ENCODE measurements at places on chromosomes 6 and 20. TPM values are rescaled to one million over a fixed set of nuclear protein-coding genes. Genes with fewer than 3 reads are reported as not detected.

The ADRM1 gene
- total RNA-seq: 96.9 TPM

The TRDN gene
- total RNA-seq: not detected

The CGA gene
- not detected for total RNA-seq

The SLC2A10 gene
- total RNA-seq: 15.2 TPM

The DEFB132 gene
- not detected for total RNA-seq

The SIRPB1 gene
- 0.56 TPM for total RNA-seq

The TEAD3 gene
- 5.0 TPM for total RNA-seq

The CD83 gene
- 3.1 TPM for total RNA-seq

The SLC35D3 gene
- not detected for total RNA-seq

DNA sequence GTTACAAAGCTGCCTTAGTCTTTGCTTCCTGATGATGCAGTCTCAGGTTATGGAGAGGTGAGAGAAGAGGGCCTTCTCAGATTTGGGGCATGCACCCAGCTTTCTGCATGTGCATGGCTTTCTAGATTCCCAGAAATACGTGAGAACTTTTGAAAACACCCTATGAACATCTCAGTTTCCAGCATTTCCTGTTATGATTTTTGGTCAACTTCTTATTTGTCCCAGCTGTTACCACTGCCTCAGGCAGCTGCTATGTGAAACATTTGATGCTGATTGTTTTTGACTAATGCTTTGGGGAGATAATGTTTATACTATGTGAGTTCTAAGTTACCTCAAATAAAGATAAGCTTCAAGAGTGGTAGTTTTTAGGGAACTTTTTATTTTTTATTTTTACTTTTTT, 9.5 kb upstream of the SNAP25 start:
- DNase-seq: peak; percentile 73

- DNase-seq: no peak
Measured at GRCh38 chr6:161411265-161411944, 137.5 kb upstream of the AGPAT4 start.

DNA sequence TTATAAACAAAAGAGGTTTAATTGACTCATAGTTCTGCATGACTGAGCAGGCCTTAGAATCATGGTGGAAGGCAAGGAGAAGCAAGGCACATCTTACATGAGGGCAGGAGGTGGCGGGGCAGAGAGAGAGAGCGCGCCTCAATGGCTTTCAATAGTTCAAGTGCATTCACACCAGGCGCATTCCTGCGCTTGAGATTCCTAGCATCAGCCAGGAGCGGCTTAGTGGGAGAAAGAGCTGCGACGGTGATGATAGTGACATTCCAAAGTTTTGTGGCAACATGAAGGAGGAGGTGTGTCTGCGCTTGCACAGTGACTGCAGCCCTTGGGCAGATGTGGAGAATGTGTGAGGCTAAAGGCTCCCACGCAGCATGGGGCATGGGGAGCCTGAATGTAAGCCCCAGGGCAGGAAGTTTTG, 25.0 kb upstream of the EMILIN3 start:
- no peak for DNase-seq

DNA sequence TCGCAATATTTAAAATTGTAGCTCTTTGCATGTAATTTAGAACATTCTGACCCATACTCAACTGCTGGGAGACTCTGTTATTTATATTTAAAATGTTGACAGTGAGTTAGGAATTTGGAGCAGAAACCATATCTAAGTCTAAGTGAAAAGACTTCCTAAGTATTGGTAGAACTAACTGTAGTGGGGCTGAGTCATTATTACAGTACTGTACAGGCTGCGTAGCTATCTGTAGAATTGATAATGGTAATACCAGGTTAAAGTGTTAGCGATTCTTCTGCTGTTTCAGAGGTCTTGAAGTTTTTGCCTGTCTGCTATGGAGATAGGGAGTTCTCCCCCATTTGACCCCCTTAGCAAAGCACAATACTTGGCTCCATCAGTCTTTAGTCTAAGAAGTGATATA, 3.6 kb downstream of the TOP1 start:
- peak; percentile 71 for DNase-seq

GRCh38 chr20:37377346-37378081, 31.6 kb downstream of the SRC start:
- no peak for DNase-seq

GRCh38 chr6:125104425-125104824, 49.1 kb upstream of the TPD52L1 start:
- DNase-seq: peak; percentile 72

DNA sequence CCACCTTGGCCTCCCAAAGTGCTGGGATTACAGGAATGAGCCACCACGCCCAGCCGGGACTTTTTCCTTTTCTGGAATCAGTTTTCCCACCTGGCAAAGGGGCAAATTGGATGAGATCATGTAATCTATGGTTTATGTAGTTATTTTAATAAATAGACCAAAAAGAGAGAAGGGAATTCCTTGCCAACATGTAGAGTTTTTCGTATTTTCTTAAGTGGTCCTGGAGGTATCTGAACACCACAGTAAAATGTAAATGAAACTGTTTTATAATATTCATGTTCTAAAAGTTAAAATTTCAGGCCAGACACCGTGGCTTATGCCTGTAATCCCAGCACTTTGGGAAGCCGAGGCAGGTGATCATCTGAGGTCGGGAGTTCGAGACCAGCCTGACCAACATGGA, 185.1 kb upstream of the ZNF217 start:
- DNase-seq: no peak

GRCh38 chr20:43903953-43904826, 10.5 kb upstream of the TOX2 start:
- no peak for DNase-seq

DNA sequence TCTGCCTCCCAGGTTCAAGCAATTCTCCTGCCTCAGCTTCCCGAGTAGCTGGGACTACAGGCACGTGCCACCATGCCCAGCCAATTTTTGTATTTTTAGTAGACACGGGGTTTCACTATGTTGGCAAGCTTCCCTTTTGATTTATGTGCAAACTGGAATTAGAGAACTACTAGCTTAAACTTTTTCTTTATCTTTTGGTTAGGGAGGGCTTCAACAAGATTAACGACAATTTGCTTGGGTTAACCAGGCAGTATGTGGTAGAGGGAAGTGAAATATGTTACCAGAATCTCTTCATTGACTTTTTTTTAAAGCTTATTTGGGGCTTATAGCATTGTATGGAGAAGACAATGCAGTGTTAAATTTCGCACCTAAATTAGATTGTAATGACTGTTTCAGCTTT, 9.0 kb downstream of the MYO6 start:
- DNase-seq: no peak

- no peak for DNase-seq
Measured at GRCh38 chr20:49894073-49894470, 21.3 kb downstream of the SPATA2 start.

- DNase-seq: peak; percentile 52
Measured at GRCh38 chr20:25065625-25066338, 7.8 kb upstream of the ACSS1 start.

GRCh38 chr6:5838656-5839396, 167.9 kb downstream of the NRN1 start:
- DNase-seq: no peak

GRCh38 chr6:111615916-111616612, 10.4 kb upstream of the TRAF3IP2 start:
- no peak for DNase-seq

- peak; percentile 49 for DNase-seq
Measured at GRCh38 chr6:32785781-32786533, 22.6 kb upstream of the HLA-DQB2 start.

GRCh38 chr6:160678230-160678629, 14.2 kb upstream of the LPA start:
- no peak for DNase-seq

GRCh38 chr6:103675807-103676406, 1183.8 kb downstream of the HACE1 start:
- no peak for DNase-seq

DNA sequence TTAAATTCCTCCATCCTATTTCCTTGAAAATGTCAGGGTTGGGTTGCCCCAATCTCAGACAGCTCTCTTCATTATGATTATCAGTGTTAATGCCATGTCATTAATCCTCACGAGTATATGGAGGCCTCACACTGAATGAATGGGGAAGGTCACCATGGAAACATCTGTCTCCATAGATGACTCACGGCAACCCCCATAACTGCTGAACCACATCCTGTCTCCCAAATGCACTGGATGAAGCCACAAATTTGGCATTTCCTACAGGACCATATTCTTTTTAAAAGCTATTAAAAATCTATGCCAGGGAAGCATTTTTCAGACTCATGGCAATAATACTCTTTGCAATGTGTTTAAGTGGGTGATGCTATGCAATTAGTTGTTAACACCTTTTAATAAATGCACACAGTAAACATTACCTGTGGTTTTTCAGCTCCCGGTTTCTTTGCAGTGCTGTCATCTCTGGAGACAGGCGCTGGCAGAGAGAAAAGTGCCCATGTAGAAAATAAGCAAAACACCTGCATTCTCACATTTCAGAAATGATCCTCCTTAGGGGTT, 80.1 kb upstream of the PTPRK start:
- peak; percentile 95 for DNase-seq

GRCh38 chr6:145929037-145929633, 35.0 kb downstream of the SHPRH start:
- DNase-seq: peak; percentile 60

DNA sequence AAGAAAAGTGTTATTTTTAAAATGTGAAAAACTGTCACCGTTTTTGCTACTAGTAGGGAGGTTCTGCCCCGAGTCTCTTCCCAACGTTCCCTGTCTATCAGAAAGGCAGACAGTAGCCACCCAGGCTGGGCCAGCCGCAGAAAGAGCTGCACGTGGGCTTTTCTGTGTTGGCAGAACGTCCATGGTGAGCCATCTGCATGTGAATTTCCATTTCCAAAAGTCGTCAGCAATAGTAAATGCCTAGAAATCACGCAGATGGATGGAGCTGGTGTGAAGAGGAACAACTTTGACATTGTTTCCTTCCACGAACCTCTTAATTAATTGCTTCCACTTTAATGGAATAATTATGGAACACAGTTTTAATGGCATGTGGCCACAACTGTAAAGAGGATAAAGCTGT, 97.5 kb downstream of the FAM120B start:
- no peak for DNase-seq

DNA sequence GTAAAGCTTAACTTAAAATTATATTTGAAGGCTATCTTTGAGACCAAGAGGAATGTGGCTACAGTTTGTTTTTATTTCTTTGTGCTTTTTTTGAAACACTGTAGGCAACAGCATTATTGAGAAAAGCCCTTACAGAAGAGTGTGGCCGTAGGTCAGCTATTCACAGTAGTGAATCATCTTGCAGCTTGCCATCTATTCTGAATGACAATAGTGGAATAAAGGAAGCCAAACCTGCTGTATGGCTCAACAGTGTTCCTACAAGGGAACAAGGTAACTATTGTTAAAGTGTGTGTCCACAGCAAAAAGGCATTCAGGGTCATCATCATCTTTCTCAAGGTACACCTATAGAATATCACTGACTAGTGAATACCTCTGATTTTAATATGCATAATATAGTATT, 88.5 kb downstream of the KIZ start:
- DNase-seq: peak; percentile 9

DNA sequence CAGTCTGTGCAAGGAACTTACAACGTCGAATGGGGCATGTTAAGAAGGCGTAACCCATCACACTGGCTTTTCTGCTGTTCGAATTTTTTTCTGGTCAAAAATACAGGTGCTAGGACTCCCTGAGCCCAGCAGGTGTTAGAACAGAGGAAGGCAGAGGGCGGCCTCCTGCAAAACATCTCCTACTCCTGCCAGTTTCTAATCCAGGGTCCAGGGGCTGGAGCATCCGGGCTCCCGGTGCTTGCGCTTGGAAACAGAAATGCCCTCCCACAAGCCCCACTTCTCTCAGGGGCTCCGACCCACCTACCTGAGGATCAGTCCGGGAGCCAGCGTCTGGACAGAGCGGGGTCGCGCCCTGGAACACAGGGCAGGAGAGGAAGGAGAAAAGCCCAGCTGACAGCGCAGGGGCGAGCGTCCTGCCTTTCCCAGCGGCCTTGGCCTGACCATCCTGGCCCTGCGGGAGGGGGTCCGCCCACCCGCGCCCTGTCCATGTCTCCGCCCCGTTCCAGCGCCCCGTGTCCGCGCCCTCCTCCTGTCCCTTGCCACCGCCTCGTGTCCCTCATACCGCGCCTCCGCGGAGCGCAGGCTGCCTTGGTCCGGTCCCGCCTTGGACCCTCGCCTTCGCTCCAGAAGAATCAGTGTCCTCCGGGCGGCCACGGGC, 14.8 kb upstream of the LPA start:
- no peak for DNase-seq

DNA sequence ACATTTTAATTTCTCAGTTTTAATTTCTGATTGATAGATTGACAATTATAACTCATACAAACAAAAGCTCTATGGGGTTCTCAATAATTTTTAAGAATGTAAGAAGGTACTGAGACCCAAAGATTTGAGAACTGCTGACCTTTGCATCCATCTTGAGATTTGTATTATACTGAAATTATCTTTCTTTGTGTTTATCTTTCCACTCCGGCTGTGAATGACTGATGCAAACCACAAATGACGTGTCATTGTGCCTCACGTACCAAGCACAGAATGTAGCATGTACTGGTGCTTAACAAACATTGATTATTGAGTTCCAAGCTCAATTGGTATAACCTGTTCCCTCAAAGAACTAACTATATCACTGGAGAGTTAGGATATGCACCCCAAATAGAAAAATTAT, 152.1 kb upstream of the SMLR1 start:
- DNase-seq: peak; percentile 84

Data from IMR-90 (cell line).